H1 (cell line): ENCODE measurements at places on chromosomes 7 and 10.

GRCh38 chr10:132737390-132738048, 48.4 kb downstream of the NKX6-2 start:
- no peak for DNase-seq

- no peak for DNase-seq
These were observed 35.8 kb upstream of the ELN start for GRCh38 chr7:73992101-73992562.

DNA sequence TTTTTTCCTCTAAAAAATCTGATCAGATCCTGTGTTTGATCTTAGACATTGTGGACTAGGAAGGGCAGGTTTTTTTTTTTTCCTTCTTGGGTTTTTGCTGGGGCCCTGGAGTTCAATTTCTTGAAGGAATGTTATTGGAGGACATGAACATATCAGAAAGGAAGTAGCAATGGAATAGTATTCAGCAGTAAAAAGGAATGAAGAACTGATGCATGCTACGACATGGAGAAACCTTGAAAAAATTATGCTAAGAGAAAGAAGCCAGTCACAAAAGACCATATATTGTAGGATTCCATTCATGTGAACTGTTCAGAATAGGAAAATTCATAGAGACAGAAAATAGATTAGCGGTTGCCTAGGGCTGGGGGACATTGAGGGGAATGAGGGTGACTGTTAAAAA, 34.0 kb downstream of the FGF8 start:
- no peak for DNase-seq

GRCh38 chr10:74024600-74024999, 26.7 kb downstream of the VCL start:
- no peak for DNase-seq

GRCh38 chr10:22391600-22391999, 46.3 kb downstream of the SPAG6 start:
- DNase-seq = no peak

- DNase-seq = no peak
These were observed 30.5 kb downstream of the JAKMIP3 start for GRCh38 chr10:132096223-132096622.

DNA sequence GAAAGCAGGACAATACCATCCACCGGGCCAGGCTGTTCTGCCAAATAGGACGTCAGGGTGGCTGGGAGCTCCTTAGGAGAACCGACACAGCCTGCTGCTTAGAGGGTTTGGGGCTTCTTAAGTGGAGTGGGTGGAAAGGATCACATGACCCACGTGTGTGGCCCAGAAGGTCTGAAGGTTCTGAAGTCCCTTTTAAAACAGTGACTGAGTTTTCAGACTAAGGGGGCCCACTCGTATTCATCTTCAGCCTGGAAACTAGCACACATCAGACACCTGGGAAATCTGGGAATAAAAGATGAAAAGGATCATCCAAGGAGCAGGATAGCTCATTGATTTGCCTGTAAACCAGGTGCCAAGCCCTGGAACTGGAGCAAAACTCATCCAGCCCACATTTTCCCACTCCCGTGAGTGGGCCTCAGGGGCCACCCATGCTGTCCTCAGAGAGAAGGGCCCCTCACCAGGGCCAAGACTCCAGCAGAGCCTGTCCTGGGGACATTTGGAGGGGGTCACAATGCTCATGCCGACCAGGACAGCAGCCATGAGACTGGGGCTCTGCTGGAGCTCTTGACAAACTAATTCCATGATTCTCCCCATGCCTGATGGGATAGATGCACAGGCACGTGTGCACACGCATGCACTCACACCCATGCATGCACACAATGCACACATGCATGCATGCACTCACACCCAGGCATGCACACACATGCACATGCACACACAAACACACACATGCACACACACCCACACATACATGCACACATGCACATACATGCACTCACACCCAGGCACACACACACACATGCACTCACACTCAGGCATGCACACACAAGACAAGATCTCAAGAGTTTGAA, 168.8 kb upstream of the PPP2R2D start:
- DNase-seq = no peak

DNA sequence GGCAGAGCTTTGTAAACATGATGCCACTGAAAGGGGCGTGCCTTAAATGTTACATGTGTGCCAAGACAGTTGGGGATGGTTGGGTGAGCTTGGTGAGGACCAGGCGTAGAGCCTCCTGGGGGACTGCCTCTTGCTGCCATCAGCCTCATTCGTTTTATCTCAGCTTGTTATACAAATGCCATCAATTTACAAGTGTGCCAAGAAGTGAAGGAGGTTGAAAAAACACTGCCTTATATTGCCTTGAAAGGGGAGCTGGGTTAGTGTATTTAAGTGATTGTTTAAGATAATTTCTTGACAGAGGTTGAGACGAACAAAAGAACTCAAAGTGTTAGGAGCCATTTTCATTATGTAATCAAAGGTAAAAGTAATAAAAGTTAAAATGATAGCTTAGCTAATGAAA, 354.7 kb downstream of the PHTF2 start:
- no peak for DNase-seq

DNA sequence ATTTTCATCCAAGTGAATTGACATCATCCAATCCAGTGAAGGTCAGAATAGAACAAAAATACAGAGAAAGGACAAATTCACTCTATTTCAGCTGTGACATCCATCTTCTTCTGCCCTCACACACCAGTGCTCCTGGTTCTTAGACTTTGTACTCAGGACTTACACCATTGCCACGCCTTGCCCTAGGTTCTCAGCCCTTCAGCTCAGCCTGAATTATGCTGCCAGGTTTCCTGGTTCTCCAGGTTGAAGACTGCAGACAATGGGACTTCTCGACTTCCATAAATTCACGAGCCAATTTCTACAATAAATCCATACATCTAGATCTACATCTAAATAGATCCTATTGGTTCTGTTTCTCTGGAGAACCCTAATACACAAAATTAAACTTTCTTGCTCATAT, 181.2 kb upstream of the KCND2 start:
- DNase-seq = no peak

GRCh38 chr10:24952143-24952706, at the start of gene PRTFDC1:
Gene PRTFDC1, minus strand, starts transcription at chr10:24952606. Its CDS starts 31 bp downstream, at chr10:24952575.
- peak; percentile 83 for DNase-seq

- no peak for DNase-seq
These were observed 201.2 kb downstream of the KCNMA1 start for GRCh38 chr10:77436257-77436975.

GRCh38 chr10:11573497-11573896, 38.0 kb downstream of the USP6NL start:
- no peak for DNase-seq

GRCh38 chr10:124462348-124462695, 699 bp downstream of the LHPP start:
- no peak for DNase-seq

DNA sequence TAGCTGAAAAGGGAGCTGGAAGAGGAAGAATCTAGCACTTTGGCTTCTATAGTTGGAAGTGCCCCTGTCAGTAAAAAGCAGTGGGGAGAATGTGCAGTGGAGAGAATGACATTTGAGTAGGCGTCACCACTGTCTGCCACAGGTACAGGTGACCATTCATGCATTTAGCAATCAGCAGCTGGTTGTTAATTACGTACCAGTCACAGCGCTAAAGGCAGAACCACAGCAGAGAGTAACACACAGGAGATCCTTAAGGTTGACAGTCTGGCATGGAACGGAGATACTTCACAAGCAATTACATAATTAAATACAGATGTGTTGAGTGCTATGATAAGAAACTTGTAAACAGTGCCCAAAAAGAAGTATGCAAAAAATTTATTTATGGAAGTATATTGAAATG, 24.8 kb downstream of the C10orf67 start:
- no peak for DNase-seq

DNA sequence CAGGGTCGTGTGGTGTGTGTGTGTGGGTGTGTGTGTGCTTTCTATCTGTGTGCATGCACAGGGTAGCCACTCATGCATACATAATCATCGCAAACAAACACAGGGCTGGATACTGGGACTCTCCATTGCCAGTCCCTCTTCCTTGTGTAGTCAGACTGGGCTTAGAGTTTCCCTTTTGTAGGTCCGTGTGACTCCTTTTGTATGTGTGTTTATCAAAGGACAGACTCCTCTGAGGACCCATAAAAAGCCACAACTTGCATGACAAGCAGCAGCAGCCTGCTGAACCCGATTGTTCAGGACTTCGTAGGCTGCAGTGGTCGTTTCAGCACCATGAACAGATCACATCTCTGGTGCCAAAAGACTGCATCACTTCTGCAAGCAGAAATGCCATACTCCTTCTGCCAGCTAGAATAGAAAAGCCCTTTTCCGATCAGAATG, 895 bp downstream of the VSTM2A start:
- DNase-seq = no peak

GRCh38 chr10:50919010-50919409, 33.6 kb upstream of the A1CF start:
- no peak for DNase-seq

- DNase-seq = no peak
These were observed 545.9 kb downstream of the SORCS1 start for GRCh38 chr10:106618646-106619045.

- DNase-seq = no peak
These were observed 94.4 kb upstream of the KIAA1217 start for GRCh38 chr10:24114556-24114955.

- no peak for DNase-seq
These were observed 1197.7 kb upstream of the LRRN3 start for GRCh38 chr7:109893231-109893630.

DNA sequence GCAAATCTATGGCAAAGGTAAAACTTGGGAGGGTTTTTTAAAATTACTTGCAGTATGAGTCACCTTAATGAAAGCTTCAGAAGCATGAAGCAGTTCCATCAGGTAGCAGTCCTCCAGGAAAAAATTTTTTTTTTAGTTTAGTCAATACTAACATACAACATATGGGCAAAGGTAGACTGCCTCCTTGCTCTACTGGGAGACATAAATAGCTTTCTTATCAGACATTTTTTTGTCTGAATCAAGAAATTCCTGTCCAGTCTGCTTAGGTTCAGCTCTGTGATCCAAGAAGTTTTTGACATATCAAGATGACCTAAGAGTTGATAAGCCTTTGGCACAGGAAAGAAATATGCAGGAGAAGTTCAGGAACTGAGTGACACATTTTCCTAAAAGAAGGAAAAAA, 171.5 kb upstream of the TCF7L2 start:
- no peak for DNase-seq

DNA sequence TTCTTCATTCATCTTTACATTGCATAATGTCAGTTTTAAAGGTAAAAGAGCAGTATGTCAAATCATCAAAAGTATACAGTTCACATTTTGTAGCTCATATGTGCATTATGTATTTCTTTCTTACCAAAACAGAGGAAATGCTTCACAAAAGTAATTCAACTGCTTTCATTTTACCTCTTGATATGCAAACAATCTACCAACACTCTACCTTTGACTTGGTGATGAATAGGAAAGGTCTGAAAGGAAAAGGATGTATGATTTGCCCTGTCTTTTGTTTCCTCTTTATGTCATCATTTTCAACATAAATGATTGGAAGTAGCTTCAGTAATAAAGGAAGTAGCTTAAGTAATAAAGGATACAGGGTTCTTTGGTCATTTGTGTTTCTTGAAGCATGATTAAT, 846.7 kb downstream of the NXPH1 start:
- DNase-seq = no peak

DNA sequence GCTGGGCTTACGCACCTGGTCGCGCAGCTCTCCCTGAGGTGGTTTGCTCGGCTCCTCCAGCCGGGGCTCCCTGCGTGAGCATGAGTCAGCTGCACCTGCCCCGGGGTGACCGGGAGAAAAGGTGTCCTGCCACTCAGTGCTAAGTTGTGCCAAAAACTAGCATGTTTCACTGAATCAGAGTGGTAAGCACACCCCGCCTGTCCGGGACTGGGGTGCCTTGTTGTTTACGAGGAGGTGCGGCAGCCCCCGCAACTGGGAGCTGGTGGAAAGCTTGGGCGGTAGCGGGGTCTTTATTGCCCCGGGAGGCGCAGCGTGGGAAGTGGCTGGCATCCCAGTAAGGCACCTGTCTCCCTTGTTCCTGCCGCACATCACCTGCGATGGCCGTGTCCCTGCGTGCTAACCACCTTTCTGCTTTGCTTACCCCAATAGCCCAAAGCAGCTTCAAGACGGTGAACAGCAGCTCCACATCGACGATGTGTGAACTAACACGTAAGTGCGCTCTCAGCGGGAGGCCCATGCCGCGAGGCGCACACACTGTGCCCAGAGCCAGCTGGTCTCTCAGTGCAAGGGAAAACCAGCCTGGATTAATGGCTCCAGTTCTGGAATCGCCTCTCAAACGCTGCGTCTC, 506.6 kb upstream of the FOXK1 start:
- no peak for DNase-seq
